GM20000 (cell line): ENCODE measurements at places on chromosomes 12 and 14.

GRCh38 chr12:69070319-69071090 lies 137.5 kb upstream of the CPM start:
- peak; percentile 59 for DNase-seq

GRCh38 chr12:49641748-49642369 lies 18.5 kb downstream of the PRPF40B start:
- DNase-seq: no peak

GRCh38 chr12:2537868-2538541 lies 256.8 kb upstream of the FKBP4 start:
- no peak for DNase-seq

GRCh38 chr14:67970923-67971322 lies 151.3 kb downstream of the RAD51B start:
- no peak for DNase-seq

DNA sequence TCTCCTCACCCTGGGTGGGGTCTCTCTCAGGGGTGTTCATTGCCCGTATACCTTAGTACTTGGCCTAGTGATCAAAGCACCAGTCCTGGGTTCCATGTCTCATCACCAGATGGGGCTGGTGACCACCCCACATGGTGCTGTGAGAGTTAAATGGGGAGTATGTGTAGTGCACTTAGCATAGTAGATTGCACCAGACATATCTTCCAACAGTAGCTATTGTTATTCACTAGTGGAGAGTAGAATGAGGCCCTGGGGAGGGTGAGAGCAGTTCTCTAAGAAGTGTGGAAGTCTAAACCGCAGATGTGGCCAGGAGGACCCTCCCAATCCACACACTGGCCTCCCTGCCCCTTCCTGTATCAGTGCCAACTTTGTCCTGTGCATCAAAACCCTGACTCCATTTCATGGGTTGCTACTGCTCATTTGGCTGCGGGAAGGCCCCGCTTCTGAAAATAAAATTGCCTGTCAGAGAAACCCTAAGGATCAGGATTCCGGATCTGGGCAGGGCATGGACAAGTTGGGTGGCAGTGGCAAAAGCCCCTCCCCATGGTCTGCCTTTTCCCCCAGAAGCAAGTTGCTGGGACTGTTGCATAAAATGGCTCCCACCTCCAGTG lies 4.4 kb downstream of the CD9 start:
- DNase-seq: no peak

DNA sequence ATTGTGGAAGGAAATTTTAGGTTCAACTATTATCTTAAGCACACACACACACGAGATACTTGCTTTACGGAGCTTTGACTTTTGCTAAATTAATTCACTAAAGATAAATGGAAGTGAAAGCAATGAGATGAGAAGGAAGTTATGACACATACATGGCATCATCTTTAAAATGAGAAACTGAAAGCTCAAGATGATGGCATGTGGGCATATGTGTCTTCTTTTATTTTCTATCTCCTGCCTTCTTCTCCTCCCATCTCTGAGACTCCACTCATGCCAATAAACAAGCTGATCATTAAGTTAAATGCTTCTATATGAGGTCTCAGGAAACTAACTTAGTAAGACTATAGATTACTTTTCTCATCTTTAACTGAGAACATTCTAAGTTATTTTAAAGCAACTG lies 216.7 kb downstream of the MED13L start:
- peak; percentile 41 for DNase-seq

GRCh38 chr12:84741692-84742091 lies 170.9 kb downstream of the SLC6A15 start:
- DNase-seq: no peak

DNA sequence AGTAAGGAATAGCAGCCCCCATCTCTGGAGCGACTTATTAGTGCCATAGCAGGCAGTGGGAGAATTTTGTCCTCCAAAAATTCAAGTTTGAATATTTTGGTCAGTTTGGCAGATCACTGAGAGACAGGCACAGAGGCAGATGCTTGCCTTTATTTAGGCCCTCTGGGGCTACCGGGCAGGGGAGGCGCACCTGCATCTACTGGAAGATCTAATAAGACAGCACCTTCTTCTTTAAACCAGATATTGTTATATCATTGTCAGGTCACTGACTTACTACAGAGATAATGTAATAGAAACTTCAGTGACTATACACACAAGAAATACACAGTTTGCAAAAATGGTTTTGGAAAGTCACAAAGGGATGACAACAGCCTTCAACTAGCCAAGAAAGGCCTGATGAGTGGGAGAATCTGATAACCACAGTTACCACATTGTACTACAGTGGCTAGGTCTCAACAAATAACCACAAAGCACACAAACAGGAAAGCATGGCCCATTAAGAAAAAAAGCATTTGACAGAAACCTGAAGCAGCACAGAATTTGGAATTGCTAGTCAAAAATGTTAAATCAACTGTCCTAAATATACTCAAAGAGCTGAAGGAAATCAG lies 56.8 kb downstream of the CDK17 start:
- DNase-seq: peak; percentile 32

GRCh38 chr14:85387181-85387580 lies 142.8 kb upstream of the FLRT2 start:
- no peak for DNase-seq

DNA sequence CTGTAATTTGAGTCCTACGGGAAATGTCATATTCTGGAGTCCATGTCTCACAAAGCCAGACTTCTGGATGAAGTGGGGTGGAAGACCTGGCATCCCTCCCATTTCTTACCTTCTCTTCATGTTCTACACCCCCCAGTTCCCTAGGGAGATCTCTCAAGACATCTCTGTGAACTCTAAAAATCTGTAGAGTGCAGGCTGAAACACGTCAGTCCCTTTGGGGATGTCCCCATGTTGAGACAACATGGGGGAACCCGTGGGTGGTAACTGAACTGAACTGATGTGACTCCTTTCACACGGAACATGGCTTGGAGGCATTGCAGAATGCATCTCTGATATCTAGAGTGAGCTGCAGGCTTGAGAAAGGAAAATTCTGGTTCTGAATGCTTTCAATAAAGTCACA lies 15.2 kb downstream of the SERPINA12 start:
- peak; percentile 49 for DNase-seq

DNA sequence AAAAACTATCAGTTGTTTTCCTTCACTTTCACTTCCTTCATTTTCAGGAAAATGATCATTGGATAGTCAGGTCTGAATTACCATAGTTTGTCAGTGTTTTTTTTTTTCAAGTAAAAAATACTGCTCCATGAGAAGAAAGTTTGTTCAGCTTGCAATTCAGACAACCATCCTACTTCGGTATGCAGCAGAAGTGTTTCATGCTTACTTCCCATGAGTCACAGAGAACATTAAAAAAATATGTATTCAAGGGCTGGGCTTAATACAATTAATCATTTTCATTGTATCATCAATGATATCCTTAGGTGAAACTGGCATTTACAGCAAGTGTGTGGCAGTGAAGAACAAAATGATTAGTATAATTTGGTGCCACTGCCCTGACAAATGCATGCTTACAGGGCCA lies 21.6 kb downstream of the PYM1 start:
- DNase-seq: no peak

DNA sequence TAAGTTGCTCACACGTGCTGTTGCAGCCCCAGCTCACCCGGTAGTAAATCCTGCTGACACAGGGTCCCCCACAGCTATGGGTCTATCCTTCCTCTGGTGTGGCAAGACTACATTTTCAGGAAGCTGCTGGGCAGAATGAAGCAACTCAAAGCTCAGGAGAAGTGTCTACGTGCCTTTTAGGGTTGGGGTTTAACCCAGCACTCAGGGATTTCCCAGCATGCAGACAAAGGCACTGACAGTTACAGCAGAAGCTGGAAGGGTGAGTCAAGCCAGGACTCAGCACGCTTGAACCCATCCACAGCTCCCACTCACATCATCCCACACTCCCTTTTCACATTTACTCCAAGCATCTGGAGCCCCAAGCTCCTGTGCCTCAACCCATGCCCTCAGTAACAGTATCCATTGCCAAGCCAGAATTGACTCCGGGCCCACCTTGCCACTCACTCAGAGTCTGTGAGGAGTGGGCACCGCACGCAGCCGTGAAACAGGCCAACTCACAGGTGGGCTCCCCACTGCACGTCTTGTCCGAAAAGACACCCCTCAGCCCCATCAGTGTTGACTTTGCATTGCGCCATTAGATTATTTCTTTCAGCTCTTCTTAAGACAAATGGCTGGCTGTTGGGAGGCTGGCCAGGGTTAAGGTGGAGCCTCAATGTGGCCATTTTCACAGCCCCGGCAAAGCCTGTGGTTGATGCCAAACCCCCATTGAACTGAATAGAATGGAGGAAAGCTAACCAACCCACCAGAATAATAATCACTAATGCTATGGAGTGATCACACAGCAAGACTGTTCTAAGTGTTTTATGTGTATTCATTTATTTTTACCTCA lies 59.6 kb downstream of the ZFP36L1 start:
- peak; percentile 63 for DNase-seq
